Fibroblast of skin of right biceps (primary cell): ENCODE measurements at places on chromosomes 13 and 19.

DNA sequence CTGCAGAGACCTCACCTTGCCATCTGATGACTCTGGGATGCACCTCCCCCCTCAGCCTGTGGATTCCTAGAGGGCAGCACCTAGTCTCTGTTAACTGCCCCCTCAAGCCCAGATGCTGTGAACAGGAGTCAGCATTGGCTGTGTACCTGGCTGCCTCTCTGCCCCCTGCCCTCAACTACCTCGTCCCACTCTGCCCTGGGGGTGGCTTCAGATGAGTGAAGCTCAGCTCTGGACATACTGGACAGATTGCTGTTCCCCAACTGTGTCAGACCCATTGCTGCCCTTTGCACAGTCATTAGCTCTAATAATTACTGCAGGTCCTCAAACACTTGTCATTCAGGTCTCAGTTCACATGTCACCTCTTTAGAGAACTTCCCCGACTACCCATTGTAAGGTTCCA, 182.1 kb upstream of the TSHZ3 start:
- no peak for DNase-seq

- no peak for DNase-seq
Observed at GRCh38 chr19:13078897-13079541, 23.6 kb downstream of the LYL1 start.

GRCh38 chr13:102757006-102757405, 16.6 kb downstream of the TEX30 start:
- DNase-seq, result no peak

DNA sequence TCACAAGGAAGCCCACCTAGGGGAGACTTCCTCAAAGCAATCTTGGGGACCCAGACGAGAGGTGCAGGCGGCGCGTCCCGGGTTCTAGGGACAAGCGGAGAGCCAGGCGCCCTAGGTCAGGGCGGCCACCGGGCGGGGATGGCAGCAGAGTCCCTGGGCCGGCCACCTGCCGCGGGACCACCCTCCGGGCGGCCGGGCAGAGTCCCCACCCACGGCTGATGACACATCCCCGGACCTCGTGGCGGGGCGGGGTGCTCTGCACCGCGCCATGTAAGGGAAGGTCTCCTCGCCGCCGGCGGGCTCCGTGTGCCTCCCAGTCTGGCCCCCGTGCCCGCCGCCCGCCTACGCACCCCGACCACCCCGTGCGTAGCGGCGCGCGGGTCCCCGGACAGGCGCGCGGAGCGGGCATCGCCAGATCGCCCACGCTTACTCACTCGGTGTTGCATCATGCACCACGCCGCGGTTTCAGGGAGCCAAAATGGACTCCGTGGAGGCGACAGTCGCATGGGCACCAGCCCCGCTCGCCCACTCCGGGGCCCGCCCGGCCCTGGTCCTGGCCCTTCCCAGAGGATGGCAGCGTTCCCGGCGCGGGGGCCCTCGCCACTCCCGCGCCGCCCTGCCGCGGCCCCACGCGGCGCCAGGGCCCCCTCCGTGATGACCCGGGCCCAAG, 643 bp downstream of the SLC7A1 start:
- DNase-seq, result peak; percentile 72

DNA sequence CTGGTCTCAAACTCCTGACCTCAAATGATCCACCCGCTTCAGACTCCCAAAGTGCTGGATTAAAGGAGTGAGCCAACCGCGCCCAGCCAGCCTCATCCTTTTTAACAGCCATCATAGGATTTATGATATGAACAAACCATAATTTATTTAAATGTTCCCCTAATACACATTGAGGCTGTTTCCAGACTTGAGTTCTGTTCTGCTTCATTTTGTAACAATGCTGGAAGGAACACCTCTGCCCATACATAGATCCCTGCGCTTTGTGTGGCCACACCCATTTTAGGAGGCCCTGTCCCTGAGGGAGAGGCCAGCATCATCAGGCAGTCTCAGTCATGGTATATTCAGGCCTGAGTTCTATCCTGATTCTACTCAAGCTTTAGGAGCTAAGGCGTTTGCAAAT, 35.9 kb downstream of the TPT1 start:
- DNase-seq, result no peak

GRCh38 chr13:97174638-97175037, 47.5 kb upstream of the MBNL2 start:
- no peak for DNase-seq

DNA sequence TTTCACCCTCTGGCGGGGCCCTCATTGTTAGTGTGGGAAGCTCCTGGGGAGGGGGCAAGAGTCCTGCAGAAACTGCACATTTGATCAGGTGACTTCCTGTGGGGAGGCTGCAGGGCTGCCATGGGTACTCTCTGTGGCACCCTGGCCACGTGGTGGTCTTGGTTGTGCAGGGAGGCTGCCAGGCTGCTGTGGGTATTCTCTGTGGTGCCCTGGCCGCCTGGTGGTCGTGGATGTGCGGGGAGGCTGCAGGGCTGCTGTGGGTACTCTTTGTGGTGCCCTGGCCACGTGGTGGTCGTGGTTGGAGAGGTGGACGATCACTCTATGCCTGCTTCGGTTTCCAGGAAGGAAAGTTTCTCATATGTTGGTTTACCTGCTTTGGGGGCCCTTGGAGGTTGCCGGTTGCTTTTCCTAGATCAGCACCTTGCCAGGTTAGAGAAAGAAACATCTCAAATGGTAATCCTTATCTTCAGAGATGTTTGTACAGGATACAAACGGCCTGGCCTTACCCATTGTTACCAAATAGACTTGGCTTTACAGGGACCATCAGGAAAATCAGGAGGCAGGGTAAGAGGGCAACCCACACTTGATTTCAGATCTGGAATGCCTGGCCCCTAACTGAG, 22.9 kb downstream of the TEX29 start:
- no peak for DNase-seq

GRCh38 chr13:46181840-46182490, at the start of gene LCP1:
Gene LCP1, minus strand, starts transcription at chr13:46182177. Its CDS starts 22,515 bp downstream, at chr13:46159662.
- DNase-seq, result no peak

- peak; percentile 27 for DNase-seq
Observed at GRCh38 chr19:55447421-55448174, 4.5 kb upstream of the SHISA7 start.

DNA sequence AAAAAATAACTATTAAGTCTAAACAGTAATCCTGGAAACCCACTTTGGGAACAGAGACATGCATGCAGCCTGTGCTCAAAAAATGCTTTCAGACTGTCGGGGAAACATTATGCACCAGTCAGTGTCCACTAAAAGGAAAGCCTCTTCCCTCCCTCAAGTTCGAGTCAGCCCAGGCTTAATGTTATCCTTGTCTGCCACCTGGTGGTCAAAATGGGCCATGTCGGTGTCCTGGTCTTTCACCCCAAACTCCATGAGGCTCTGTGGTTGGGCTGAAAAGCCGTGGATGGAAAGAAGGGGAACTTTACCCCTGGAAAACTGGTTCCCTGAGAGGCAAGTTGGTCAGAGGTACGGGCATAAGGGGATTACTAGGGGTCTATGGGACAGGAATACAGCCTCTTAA, 88.4 kb upstream of the ZNF492 start:
- peak; percentile 1 for DNase-seq

DNA sequence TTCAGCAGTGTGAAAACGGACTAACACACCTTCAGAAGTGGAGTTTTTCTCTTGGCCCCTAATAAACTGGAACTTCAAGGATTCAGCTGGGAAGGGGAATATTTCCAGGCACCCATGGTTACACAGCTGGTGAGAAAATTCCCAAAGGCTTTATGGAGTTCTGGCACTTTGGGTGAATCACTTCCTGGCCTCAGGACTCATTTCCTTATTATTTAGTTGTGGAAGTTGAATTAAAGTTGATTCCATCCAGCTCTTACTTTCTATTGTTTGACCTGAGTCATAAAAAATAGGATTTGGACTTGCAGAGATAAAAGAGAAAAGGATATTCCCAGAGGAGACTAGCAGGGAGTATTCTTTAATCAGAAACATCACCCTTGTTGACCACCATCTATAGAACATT, 882.1 kb downstream of the UQCRFS1 start:
- peak; percentile 34 for DNase-seq

- DNase-seq, result peak; percentile 5
Observed at GRCh38 chr19:33558856-33559255, 37.3 kb upstream of the PEPD start.

DNA sequence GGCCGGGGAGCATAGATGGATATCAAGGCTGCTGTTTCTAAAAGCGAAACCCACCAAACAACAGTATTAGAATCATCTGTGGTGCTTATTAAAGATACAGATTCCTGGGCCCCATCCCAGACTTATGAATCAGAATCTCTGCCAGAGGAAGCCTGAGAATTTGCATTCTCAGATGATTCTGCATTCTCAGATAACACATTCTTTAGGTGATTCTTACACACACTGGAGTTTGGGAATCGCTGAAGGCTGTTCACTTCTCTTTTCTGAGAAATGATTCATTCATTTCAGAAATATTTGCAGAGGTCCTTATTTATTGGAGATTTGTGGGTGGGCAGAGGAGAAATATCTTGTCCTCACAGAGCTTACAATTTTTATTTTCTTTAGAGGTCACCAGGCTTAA, 24.4 kb downstream of the ALOX5AP start:
- DNase-seq, result peak; percentile 58
